ENCODE measurements at places on chromosomes 5 and 9. TPM values are rescaled to one million over a fixed set of nuclear protein-coding genes. Genes with fewer than 3 reads are reported as not detected.
A peak's percentile ranks its signal among the peaks of the same experiment; 100 is the strongest.

TOR1A gene
- 35.6 TPM for total RNA-seq

DNA sequence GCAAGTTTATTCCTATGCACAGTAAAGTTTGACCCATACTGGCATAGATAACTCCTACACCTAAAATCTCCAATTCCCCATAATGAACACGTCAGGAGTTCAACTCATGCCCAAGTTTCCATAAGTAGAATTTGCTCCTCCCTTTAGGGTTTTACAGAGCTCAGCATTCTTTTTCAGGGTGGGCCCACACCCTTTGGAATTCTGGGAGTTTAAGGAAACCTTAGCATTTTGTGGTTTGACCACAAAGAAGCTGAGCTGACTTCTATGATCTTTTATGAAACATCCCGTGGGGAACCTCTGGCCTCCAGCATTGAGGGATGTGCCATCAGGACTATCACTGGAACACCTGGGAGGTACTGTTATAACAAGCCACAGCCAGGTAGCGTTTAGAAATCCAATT is 220.6 kb upstream of the MAP3K1 start:
- no peak for DNase-seq

DNA sequence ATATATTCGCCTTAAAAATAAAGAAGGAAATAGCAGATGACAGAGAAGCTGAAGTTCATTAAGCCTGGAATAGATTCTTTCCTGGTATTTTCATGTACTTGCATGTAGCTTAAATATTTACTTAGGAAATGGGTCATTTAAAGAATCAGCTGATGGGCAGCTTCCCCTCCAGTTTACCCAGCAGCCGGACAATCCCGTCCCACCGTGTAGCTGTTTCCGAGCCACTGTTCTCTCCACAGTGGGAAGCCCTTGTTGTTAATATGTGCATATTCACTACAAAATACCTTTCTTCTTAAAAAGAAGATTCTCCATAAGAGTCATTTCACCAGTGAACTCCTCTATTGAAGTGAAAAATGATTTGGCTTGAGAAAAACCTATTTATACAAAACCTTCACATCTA is 187.0 kb downstream of the FANCC start:
- no peak for DNase-seq

SAXO1 gene
- not detected for total RNA-seq

GRCh38 chr5:150442699-150443080 is 6.8 kb downstream of the RPS14 start:
- no peak for DNase-seq

- no peak for DNase-seq
Observed at GRCh38 chr9:76703270-76703669, 61.0 kb upstream of the PCA3 start.

DNA sequence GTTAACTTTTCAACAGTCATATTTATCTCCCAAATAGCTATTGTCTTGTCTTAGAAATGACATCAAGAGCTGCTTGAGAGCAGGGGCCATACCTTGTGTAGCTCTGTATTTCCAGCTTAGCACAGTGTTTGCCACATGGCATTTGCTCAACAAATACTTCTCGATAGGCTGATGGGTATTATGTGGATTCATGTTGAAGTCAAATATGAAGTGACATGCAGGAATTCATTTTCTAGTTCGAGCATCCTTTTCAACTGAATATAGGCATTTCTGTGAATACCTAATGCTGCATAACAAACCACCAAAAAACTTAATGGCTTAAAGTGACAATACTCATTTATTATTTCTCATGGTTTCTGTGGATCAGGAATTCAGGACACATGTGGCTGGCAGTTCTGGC is 125.6 kb downstream of the TLE1 start:
- DNase-seq, result no peak

DNA sequence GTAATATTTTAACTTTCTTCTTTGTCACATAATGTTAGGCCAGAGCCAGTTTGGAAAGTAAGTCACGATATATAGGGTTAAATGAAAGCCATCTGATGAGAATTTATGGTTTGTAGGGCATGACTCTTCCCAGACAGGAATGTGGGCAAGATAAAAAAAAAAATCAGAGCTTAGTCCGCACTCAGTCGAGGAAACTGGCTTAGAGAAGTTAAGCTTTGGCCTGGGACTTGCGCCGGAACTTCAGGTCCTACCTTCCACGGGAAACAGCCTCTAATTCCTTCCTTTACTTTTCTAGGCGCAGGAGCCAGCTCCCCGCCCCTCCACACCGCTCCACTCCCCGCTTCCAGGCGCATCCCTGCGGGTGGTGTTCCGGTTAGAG is 475 bp downstream of the DDX31 start:
- no peak for DNase-seq

SPINK4 gene
- not detected for total RNA-seq

DNA sequence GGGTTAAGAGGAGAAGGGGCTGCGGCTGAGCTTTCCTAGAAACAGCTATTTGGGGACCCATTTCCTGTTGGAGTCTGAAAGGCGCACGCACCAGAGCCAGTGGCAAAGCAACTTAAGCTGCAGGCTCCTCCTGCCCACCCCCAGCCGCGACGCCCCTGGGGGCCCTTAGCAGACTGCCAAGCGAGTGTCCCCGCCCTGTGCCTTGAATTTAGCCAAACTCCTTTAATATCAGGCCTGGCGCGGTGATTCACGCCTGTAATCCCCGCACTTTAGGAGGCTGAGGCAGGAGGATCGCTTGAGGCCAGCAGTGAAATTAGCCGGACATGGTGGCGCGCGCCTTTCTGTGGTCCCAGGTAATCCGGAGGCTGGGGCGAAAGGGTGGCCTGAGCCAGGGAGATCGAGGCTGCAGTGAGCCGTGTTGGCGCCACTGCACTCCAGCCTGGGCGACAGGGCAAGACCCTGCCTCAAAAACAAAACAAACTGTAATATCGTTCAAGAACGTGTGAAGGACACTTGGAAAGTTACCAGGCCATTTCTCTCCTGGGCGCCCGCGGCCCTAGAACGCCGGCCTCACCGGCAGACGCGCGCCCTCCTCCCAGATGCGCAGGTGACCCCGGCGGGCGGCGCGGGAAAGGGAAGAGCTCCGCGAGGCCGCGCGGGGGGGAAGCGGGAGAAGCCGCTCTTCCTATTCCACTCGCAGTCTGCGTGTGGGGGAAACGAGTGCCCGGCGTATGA is 1.0 kb upstream of the F2R start:
- DNase-seq, result no peak

C9orf50 gene
- total RNA-seq, result not detected

PRDM9 gene
- total RNA-seq, result not detected

GRCh38 chr5:174531782-174532191 is 192.6 kb upstream of the MSX2 start:
- DNase-seq, result no peak

GRCh38 chr5:68225188-68225910 is 9.8 kb downstream of the PIK3R1 start:
- peak; percentile 94 for DNase-seq

PCDHA9 gene
- not detected for total RNA-seq

DNA sequence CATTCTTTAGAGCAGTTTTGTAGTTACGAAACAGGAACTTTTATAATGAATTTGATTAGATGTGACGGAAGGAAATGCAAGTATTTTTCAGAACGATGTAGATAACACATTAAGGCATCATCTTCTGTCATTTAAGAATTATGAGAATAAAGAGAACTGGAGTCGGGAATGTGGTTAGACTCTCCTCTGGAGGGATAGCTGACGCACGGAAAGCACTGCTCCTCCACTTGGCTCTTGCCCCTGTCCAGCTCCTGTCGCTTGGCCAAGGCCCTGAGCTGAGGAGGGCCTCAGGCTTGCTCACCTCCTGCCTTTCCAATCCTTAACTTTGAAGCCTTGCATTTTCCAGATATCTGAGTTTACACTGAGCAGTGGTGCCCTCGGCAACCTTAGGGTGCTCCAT is 60.5 kb downstream of the MAP1B start:
- DNase-seq, result no peak

GRCh38 chr5:146647656-146648199 is 131.7 kb upstream of the GPR151 start:
- DNase-seq, result no peak

GRCh38 chr5:175778951-175779503 is 92.4 kb upstream of the CPLX2 start:
- no peak for DNase-seq

GRCh38 chr9:82281066-82281465 is 292.5 kb downstream of the SPATA31D1 start:
- DNase-seq, result no peak

DNA sequence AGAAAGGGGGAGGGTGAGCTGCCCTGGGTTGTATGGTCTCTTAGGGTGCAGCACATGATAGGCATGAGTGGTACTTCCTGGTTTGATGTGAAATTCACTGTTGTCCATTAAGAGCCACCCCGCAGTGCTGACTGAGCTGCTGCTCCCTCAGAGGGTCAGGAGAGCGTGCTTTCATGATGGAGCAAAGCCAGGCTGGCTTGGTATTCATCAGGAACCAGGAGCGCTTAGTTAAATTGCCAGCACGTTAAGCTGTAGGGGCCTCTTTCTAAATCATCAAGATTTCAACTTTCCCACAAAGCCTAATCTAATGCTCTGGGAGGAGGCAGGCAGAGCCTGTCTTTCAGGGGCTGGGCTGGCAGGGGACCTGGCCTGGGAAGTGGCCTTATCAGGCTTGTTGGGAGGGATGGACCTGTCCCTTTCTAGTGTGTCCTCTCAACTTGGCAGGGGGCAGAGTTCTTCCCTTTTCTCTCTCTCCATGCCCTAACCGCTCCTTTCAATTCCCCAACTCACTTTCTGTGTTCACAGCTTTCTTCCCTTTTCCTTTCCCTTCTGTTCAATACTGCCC is 7.9 kb downstream of the CYSTM1 start:
- DNase-seq, result peak; percentile 58

- DNase-seq, result no peak
Observed at GRCh38 chr5:15566789-15567188, 66.8 kb downstream of the FBXL7 start.
